SHP77 (cell line): ENCODE measurements at places on chromosomes 7 and 10.
A peak's percentile ranks its signal among the peaks of the same experiment; 100 is the strongest.

DNA sequence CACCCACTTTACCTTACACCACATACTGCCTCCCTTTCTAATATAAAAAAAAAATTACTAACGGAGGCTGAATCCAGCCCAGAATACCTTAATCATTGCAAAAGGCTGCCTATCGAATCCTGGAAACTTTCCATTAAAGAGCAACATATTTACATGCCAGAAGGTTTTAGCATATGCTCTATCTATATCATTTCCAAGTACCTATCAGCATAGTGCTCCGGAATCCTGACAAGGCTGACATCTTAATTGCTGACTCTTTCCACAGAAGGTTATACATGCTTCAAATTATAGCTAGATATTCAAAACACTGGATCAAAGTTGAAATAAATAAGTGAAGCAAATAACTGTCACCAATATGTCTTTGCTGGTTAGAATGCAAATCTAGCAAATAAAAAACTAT is 170.9 kb upstream of the CDK1 start:
- no peak for DNase-seq

- DNase-seq = no peak
These were observed 120.1 kb downstream of the SVOPL start for GRCh38 chr7:138581065-138581464.

GRCh38 chr10:84510121-84510520 is 181.7 kb downstream of the CCSER2 start:
- no peak for DNase-seq

DNA sequence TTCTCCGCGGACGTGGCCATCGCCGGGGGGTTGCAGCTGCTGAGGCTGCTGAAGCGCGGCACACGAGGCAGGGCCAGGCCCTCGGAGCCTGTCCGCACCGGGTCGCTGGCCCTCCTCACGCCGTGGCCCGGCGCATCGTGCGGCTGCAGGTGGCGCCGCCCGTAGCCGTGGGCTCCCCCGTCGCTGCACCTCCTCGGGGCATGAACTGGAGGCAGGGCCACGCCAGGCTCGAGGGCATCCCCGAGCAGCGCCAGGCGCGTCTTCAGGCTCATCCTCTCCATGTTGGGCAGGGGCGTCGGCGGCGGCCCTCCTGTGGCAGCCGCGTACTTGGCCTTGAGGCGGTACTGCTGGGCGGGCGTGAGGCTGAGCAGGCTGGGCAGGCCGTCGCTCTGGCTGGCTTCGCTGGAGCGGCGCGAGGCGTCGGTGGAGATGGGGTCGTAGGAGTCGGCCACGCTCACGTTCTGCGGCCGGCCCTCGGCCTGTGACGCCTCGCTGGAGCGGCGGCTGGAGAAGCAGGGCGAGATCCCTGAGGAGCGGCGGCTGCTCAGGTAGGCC is 263.1 kb upstream of the INHBA start:
- no peak for DNase-seq

- no peak for DNase-seq
These were observed 1121.4 kb downstream of the XPNPEP1 start for GRCh38 chr10:108801775-108802517.

DNA sequence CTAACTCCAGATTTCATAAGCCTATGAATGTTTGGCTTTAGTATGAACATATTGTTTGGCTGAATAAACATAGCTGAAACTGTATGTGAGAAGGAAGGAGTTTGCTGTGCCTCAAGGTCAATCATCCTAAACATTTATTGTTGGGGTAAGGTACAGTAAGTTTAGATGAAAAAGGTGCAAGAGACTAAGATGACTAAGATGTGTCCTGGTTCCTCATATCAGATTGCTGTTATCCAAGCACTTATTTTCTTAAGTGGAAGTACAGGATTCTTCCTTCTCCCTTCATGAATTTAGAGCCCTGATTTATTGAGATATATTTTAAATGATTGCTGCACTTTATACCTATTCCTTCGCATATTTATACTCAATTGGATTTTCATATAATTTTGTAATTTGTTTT is 12.2 kb downstream of the MDFIC start:
- no peak for DNase-seq

GRCh38 chr10:91745090-91745831 is 53.0 kb upstream of the TNKS2 start:
- DNase-seq = peak; percentile 47

DNA sequence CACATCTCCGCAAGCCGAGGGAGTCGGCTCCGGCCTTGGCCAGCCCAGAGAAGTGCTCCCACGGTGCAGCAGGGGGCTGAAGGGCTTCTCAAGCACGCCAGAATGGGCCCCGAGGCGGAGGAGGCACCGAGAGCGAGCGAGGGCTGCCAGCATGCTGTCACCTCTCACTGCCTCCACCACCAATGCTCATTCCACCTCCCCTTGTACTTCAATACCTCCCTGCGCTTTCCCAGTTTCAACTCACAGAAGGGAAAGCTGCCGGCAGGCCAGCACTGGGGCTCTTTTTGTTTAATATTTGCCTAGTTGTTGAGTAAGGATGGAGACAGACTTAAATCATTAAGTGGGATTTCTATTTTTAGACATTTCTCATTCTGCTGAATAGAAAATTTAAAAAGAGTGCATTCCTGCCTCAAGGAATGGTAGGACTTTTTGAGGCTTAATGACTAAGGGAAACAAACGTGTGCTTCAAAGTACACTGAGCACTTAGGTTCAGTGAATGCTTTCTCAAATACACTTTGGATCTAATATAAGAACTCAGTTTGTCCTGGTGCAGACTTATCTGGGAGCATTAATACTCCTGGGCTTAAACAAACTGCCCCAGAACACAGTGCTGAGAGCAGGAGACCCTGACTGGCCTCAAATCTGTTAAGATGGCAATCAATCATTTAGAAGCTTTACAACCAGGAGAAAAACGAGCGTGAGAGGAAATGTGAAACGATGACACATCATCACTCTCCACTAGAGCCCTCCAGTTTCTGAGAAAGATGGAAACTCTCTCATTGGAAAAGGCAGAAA is 131.2 kb downstream of the RALA start:
- no peak for DNase-seq

- no peak for DNase-seq
These were observed 29.7 kb upstream of the GPAM start for GRCh38 chr10:112213098-112213823.

- no peak for DNase-seq
These were observed 154.0 kb downstream of the SUGCT start for GRCh38 chr7:40288827-40289226.

GRCh38 chr7:108181073-108181985 is 51.2 kb upstream of the LAMB4 start:
- DNase-seq = no peak

DNA sequence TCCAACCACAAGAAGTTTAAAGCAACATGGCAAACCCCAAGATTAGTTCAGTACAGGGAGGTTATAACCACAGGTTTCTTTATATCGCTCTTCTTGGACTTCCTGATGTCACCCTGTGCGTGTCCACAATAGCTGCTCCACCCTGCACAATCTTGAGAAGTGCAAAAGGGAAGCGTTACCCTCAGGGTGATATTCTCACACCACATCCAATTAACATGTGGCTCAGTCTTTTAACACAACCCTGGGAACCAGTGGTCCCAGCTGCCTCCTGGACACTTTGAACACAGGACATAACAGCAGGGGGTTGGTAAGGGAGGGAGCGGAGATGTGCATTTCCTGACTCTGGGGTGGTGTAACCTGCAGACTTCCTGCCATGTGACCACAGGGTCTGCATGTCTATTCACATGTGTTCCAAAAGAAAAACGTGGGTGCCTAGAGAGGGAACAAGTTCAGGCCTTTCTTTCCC is 64.6 kb downstream of the GSAP start:
- DNase-seq = no peak

- DNase-seq = no peak
These were observed 315.3 kb upstream of the AUTS2 start for GRCh38 chr7:69282946-69283345.

- DNase-seq = peak; percentile 42
These were observed at the start of gene PRKAR1B for GRCh38 chr7:727104-727805. TSS of gene PRKAR1B (minus strand) at chr7:727281. CDS start at chr7:711505, 15,776 bp downstream.

- DNase-seq = no peak
These were observed 87.2 kb upstream of the AGK start for GRCh38 chr7:141463986-141464385.

DNA sequence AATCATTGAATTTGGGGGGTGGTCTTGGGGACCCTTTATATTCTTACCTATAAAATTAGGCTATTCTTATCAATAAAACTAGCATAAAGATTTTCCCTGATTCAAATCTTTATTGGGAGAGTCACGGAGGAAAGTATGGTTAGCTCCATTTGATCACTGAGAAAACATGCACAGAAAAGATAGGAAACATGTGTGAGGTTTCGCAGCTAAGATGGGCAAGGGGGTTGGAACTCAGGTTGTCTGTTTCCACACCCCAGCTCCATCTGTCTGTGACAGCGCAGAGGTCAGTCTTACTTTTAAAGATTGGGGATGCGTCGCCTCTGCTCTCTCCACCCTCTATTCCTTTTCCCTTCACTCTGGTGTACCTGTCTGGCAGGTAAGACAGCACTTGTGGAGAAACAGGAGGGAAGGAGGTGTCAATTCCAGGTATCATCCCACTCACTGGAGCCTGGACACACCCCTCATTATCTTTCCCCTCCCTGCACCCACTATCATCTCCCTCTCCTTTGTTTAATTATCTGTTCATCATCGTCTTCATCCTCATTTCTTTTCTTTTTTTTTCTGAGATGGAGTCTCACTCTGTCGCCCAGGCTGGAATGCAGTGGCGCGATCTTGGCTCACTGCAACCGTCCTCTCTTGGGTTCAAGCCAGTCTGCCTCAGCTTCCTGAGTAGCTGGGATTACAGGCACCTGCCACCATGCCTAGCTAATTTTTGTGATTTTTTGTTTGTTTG is 2.4 kb upstream of the DENND10 start:
- no peak for DNase-seq

- DNase-seq = no peak
These were observed 4.6 kb upstream of the CYP3A4 start for GRCh38 chr7:99788554-99788953.

DNA sequence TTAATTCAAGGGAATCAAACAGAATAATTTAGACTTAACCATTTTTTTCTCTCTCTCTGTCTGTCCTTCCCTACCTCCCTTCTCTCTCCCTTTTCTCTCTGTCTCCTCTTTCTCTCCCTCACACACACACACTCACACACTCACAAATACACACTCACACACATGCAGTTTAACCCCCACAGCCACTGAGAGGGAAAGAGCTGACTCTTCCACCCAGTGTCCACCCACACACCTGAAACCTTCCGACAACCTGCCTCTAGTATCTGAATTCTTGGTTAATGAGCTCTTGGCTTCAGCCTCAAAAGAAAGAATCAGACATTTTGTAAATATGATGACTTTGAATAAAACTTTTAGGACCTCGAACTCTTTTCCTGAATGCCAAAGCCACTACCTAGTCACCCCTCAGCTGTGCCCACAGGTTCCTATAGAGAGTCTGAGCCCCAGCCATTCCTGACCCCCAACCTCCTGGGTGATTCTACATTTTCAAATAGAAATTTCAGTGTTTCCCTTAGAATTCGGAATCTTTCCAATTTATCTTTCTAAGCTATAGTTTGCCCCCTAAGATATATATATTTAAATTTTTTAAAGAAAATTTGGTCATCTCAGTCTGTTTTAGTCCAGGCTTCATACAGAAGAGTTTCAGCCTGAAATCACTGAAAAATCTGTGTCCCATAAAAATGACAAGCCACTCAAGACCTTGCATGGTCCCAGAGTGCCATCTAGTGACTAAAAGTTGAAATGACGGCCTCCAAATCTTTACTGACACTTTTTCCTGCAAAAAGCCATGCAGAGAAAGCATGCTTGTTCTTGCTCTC is 202.8 kb downstream of the IPMK start:
- DNase-seq = no peak

- DNase-seq = no peak
These were observed at the start of gene RAMP3 for GRCh38 chr7:45157653-45158401. TSS of gene RAMP3 (plus strand) at chr7:45157791. CDS start at chr7:45157829, 38 bp downstream.

DNA sequence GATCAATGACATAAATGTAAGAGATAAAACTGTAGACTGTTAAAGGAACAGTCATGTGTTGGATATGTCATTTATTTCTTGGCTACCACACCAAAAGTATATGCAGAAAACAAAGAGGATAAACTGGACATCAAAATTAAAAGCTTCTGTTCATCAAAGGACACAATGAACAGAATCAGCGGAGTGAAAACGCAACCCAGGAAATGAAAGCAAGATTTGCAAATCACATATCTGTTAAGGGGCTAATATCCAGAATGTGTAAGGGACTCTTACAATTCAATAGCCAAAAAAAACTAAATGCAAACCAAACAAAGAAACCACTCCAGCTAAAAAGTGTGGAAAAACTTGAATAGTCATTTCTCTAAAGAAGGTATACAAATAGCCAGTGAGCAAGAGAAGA is 164.3 kb downstream of the ZMYND11 start:
- DNase-seq = no peak

DNA sequence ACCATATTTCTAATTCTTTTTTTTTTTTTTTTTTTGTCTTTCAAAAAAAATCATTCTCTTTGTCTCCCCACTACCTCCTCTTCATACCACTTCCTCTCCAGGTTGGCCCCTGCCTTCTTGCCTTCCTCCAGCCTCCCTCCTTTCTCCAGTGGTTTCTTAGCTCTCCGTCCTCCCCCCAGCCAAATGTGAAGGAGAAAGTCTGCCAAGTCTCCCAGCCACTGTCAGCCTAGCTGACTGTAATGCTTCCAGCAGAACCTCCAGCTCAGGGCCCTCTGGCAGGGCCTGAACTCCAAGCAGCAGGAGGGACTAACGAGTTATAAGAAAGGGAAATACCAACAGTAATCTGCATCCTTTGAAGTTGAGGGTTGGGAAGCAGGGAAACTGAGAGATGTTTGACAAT is 35.5 kb upstream of the BICC1 start:
- DNase-seq = no peak

DNA sequence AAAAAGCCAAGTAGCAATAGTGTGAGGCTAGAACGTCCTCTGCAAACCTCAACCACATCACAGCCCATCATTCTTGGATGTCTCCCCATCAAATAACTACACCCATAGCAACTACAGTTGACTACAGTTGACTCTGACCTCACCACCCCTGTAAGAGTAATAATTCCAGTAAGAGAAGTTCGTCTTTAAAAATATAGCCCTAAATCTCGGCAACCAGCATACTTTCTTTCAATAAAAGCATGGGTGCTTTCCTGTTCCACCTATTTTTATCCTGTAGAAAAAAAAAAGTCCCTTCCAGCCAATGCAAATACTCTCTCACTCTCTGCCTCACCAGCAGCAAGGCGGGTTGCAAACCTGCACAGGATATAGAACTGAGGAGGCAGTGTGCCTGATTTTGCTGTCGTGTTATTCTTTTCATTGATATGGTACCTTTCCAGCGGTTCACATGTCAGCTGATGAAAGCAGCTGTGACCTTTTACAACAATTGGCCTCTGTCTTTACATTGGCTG is 187.5 kb upstream of the NFE2L3 start:
- DNase-seq = no peak

DNA sequence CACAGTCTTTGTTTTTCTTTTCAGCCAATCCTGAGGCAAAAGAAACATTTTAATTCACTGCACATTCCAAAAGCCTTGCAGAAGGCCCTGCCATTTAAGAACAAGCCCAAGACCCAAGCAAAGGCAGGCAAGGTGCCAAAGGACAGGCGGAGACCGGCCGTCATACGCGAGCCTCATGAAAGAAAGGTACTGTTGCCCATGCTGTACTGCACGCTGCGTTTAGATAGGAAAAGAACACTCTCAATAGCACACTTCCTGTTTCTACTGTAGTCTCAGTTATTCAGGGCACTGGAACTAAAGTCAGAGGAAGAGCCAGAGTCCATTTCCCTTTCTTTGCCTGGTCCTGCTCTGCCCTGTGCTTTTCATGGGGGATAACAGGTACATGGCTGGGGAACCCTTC is 47.6 kb downstream of the BMS1 start:
- DNase-seq = no peak
